Thoracic aorta endothelial cell (primary cell): ENCODE measurements at places on chromosomes 11 and 22. TPM values are rescaled to one million over a fixed set of nuclear protein-coding genes. Genes with fewer than 3 reads are reported as not detected.

Gene TBC1D10A
- total RNA-seq = 6.3 and 8.2 TPM in 2 replicates

Gene TEF
- total RNA-seq = 2.2 and 3.1 TPM in 2 replicates

Gene HBG2
- not detected in 2 replicates for total RNA-seq

Gene APOL5
- not detected in 2 replicates for total RNA-seq

Gene FJX1
- 24.9 and 28.1 TPM in 2 replicates for total RNA-seq

Gene MMP13
- total RNA-seq = not detected in 2 replicates

Gene NRIP3
- 16.9 and 20.0 TPM in 2 replicates for total RNA-seq

Gene APOL3
- 19.9 and 35.8 TPM in 2 replicates for total RNA-seq

Gene CTSF
- total RNA-seq = 7.4 and 10.0 TPM in 2 replicates

Gene SNX32
- 0.13 and 0.86 TPM in 2 replicates for total RNA-seq
